Activated naive CD8-positive, alpha-beta T cell treated with anti-CD3 and anti-CD28 coated beads for 36 hours (primary cell): ENCODE measurements at places on chromosomes 7 and 10. TPM values are rescaled to one million over a fixed set of nuclear protein-coding genes. Genes with fewer than 3 reads are reported as not detected.

- no peak overlapping the region for H3K4me3 ChIP-seq
- no peak overlapping the region for H3K27ac ChIP-seq
- no peaks in the 10 kb centered on the region for H3K4me1 ChIP-seq
- peaks cover 5% of the 10 kb centered on the region for H3K27me3 ChIP-seq
- no peak for DNase-seq
Measured at GRCh38 chr10:2813693-2814092, 253.7 kb upstream of the PFKP start.

GRCh38 chr10:97207131-97207530, 21.4 kb upstream of the SLIT1 start:
- no peaks in the 10 kb centered on the region for H3K36me3 ChIP-seq
- H3K27ac ChIP-seq, result no peak overlapping the region
- no peak for DNase-seq

DNA sequence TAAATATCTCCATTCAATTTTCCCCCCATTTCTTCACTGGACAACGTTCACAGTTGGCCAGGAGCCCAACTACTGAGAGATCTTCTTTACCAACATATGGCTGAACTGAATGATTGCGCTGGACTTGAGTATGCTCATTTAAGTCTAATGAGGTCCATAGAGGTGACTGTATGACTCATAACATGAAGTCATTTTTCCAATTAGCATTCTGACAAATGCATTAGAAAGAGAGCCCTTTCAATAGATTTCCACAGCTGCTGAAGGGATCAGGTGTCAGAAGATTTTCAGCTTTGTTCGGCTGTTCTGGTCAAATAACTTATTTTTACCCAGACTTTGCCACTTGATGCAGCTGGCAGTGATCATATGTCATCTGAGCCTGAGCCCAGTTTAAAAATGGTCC, 438.0 kb downstream of the ETV1 start:
- no peaks in the 10 kb centered on the region for H3K4me1 ChIP-seq
- no peak for DNase-seq
- H3K27ac ChIP-seq, result no peak overlapping the region
- no peaks in the 10 kb centered on the region for H3K36me3 ChIP-seq
- H3K27me3 ChIP-seq, result no peaks in the 10 kb centered on the region

- no peaks in the 10 kb centered on the region for H3K27me3 ChIP-seq
- no peak overlapping the region for H3K27ac ChIP-seq
- H3K4me1 ChIP-seq, result no peaks in the 10 kb centered on the region
- no peaks in the 10 kb centered on the region for H3K36me3 ChIP-seq
Measured at GRCh38 chr10:93259126-93259525, 185.4 kb downstream of the CYP26A1 start.

- no peak overlapping the region for H3K27ac ChIP-seq
- no peaks in the 10 kb centered on the region for H3K36me3 ChIP-seq
- peaks cover 6% of the 10 kb centered on the region for H3K27me3 ChIP-seq
- DNase-seq, result no peak
- no peak overlapping the region for H3K4me3 ChIP-seq
- no peaks in the 10 kb centered on the region for H3K4me1 ChIP-seq
Measured at GRCh38 chr10:120162471-120162870, 269.9 kb downstream of the SEC23IP start.

The MYL10 gene
- not detected for total RNA-seq
